Activated T-helper 1 cell treated with anti-CD3 and anti-CD28 coated beads, Interleukin-2, amount 50 U/mL, for 16 hours (primary cell): ENCODE measurements at places on chromosomes 13 and 19.

DNA sequence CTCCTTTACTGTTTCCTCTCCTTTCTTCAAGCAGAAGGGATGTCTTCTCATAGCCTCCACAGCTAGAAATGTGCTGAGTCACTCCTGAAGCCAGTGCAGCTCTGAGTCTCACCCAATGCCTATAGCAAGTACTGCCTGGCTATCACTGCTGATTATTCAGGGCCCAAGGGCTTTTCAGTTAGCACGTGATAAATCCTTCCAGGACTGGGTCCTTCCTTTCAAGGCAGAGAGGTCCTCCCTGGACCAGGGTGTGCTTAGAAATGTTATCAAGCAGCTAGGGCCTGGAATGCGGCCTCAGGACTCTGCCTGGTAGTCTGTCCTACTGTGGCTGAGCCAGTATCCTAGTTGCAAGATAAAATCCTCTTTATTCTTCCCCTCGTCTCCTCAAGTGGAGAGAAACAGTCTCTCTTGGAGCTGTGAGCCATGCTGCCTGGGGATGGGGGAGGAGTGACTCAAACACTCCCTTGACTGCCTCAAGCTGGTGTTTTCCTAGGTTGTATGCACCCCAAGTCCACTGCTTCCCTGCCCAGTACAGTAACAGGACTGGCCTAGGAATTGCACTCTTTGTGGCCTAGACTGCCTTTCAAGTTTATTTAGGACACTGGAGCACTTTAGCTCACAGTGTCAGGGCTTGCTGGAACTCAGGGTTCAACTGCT is 198.7 kb upstream of the SERP2 start:
- no peak for DNase-seq

GRCh38 chr13:24911133-24911908 is 147.4 kb downstream of the RNF17 start:
- no peak for DNase-seq

- DNase-seq = no peak
Observed at GRCh38 chr13:41606646-41607045, 149.3 kb downstream of the RGCC start.

DNA sequence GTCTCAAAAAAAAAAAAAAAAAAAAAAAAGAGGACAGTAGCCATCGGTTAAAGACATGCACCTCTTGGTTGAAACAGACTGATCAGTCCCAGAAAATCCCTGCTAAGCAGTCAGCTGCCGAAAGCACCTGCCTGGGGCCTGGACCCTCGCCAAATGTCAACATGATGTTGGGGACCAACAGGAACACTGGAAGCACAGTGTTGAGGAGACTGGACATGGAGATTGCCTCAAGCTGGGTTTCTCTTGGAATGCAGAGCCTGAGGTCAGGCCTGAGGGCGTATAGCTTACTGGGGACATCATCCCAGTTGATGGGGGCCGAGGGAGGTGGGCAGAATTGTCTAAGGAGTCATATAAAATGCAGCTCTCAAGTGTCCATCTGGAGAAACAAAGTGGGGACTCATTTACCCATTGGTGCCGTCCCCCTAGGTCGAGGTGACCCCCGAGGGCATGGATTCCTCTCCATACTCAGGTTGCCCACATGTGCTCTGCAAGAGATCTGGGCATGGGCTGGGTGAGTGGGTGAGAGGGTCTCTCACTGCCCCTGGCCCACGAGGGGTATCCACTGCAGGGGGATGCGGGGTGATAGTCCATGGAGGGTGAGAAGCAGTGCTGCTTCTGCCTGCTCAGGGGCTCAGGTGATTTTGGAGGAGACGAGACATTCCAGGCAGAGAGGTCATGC is 164.5 kb downstream of the URI1 start:
- DNase-seq = no peak

DNA sequence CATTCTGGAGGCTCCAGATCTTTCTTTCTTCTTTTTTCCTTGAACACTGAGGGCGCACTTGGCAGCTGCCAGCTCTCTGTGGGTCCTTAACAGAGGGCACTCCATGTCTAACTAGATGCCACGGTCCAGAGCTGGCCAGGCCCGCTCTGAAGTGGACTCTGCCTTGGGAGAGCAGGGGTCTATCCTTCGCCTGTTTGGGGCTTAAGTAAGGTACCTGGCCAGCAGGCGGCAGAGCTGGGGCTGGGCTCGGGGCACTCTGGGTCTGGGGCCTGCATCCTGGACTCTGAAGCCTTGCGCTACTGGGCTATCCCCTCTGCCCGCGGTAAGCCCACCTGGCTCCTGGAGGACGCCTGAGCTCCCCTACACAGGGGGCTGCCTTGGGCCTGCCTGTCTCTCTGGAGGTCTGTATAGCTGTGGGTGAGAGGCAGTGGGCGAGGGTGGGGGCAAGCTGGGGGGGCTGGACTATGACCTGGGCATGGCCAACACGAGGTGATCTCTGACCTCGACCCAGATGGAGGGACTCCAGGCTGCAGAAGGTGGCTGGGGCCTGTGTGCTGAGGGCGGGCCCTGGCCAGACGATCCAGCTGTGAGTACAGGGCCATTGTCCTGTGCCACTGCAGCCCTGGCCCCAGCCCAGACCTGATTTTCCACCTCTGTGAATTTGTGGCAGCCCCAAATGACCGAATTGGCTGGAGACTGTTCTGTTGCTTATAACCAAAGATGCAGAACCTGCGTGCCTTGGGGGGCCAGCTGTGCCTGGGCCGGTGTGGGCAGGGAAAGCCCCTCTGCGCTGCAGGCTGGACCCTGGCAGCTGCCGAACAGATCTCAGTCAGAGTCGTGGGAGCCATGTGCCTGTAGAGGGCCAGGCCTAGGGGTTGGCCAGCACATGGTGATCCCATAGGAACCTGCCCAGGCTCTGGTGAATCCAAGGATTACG is 26.5 kb downstream of the CEBPG start:
- DNase-seq = no peak

DNA sequence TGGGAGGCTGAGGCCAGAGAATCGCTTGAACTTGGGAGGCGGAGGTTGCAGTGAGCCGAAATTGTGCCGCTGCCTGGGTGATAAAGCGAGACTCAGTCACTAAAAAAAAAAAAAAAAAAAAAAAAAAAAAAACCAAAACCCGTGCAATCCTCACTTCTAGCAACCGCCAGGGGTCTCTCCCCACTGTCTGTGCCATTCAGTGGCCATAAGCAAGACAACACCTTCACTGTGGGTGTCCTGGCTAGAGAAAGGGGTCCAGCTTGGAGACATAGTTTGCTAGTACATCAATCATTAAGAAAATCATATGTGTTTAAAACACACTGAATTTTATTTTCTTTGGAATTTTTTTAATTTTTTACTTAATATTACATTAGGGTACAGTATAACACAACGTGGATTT is 68.2 kb downstream of the RASL11A start:
- DNase-seq = no peak
